ENCODE measurements at places on chromosomes 4 and X.
A peak's percentile ranks its signal among the peaks of the same experiment; 100 is the strongest.

DNA sequence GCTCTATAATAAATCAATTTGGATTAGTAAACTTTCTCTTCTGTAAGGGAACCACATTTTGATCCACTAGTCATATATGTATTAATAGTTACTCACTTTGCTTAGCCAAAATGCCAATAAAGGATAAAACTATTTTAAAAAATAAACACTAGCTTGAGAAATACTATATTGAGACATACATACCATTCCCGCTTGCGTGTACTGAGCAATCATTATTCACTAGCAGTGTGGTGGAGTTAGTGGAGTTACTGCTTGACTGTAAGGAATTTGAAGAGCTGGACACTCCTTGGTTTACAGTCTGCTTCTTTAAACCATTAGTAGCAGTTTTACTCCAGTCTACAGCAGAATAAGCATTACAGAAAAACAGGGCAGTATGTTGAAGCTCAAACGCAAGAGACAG, 10.8 kb upstream of the PHKA2 start:
- DNase-seq = no peak

GRCh38 chrX:38271154-38271716, 50.6 kb upstream of the SRPX start:
- DNase-seq = no peak

DNA sequence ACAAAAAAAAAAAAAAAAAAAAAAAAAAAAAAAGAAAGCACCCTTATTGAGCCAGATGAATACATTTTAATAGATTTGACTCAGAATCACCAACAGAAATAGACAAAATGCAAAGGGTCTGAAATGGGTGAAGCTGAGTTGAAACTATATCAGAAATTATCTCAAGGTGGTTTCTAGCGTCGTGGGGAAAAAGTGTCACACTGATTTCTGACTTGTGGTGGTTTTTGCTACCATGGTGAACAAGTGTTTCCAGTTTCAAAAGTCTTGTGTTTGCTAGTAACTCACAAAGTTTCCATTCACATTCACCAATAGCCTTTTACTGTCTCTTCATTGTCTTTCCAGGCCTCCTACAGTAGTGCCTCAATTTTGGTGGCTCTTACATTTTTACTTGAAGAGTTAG, 135.5 kb downstream of the ARHGAP24 start:
- no peak for DNase-seq

GRCh38 chrX:13001961-13002671, 27.2 kb downstream of the TMSB4X start:
- DNase-seq = peak; percentile 59

- no peak for DNase-seq
These were observed 167.8 kb upstream of the PCDH18 start for GRCh38 chr4:137700072-137700471.

GRCh38 chr4:80011636-80012236, 61.3 kb downstream of the ANTXR2 start:
- no peak for DNase-seq

- no peak for DNase-seq
These were observed 26.0 kb upstream of the MGST2 start for GRCh38 chr4:139639654-139640053.

GRCh38 chr4:17717301-17717700, 64.1 kb downstream of the FAM184B start:
- DNase-seq = no peak

GRCh38 chr4:172892300-172892699, 276.3 kb upstream of the GALNT7 start:
- no peak for DNase-seq

- DNase-seq = peak; percentile 75
These were observed 9.2 kb upstream of the FAM53A start for GRCh38 chr4:1693131-1693896.

GRCh38 chr4:30945586-30945985, 225.4 kb downstream of the PCDH7 start:
- DNase-seq = no peak

DNA sequence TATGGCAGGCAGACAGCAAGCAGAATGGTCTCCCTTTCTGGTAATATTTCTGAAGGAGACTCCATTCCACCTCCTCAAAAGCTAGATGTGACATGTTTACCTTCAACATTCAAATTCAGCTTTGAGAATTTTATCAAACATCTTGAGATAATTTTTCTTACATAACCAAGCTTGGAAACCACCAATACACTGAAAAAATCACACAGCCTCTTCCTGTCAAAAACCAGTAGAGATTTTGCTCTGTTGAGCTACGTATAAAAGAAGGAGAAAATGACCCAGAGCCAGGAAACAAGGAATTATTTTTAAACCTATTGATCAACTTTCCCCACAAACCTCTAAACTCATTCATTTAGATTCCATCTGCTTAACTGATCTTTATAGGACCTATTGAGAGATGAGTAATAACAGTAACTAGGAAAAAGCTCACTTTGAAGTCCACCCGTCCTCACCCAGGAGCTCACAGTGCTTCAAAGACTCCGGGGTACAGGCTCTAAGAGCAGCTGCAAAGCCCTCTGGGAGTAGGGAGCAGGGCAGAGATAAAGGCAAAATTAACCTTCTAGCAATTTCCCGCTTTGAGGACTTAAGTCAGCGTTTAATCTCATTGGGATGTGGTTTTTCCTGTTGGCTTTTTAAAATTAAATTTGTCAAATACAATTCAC, 318.2 kb upstream of the RASGEF1B start:
- DNase-seq = no peak

DNA sequence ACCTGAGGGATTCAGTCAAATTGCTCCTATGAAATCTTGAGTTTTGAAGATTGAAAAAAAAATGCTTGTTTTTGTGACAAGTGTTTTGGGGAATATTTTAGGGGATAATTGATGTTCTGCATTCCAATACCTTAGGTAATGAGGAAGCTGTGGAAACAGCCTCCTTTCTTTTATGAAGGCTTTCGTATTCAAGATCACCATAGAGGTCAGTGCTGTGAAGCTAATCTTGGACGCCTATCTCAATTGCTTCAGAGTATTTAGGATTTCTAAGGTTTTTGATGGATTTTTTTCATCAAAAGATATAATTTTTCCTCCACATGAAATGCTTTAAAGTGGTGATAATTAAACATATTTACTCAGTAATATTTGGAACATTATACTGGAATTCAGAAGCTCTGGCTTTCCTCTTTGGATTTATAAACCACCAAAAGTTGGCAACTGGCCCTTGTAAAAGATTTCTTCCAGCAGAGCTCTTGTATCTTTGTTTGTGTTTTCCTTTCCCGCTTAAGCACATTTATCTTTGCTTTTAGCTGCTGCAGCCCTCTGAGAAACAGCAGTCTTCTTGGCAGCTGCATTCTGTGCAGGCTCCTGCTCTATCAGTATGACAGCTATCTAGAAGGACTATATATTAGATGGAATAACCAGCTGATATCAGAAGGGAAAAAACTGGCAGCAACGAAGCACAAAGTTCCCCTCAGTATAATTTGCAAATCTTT, 63.7 kb downstream of the HMGB2 start:
- DNase-seq = no peak

GRCh38 chr4:174524242-174524641, 2.0 kb upstream of the HPGD start:
- DNase-seq = no peak

DNA sequence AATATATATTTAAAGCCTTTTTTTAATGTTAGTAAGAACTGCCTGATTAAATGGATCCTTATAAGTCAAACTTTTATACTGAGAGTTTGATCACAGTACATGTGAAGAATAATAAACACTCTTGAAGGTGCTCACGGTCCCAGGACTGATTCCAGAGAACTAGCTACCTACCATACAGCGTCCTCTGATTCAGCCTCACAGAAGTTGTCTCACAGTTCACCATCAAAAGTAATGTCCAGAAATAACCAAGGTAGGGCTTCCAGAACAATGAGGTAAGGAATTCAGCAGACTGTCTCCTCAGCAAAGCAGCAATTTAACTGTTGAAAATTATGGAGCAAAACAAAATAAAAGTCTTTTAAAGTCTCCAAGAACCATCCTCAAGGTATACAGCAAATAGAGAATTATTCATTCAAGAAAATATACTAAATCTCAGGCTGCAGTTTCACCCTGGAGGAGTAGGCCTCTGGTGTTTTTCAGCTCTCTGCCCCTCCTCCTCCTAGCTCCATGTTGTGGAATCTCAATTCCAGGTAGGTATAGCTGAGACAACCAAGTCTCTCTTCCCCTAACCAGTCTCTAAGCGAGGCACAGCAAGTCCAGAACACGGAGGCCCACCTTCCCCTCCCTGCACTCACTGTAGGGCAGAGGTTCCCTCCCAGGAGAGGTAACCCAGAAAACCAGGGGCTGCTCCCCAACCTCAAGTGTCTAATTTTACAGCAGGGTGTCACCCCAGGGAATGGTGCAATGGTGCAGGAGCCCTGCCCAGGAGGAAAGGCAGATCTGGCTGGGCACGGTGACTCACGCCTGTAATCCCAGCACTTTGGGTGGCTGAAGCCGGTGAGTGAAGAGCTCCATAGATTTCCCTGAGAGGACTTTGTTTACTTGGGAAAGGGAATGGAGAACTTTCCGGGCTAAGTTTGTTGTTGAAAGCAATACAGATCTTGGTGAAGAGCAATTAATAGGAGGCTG, 28.6 kb downstream of the FAM241A start:
- DNase-seq = no peak

DNA sequence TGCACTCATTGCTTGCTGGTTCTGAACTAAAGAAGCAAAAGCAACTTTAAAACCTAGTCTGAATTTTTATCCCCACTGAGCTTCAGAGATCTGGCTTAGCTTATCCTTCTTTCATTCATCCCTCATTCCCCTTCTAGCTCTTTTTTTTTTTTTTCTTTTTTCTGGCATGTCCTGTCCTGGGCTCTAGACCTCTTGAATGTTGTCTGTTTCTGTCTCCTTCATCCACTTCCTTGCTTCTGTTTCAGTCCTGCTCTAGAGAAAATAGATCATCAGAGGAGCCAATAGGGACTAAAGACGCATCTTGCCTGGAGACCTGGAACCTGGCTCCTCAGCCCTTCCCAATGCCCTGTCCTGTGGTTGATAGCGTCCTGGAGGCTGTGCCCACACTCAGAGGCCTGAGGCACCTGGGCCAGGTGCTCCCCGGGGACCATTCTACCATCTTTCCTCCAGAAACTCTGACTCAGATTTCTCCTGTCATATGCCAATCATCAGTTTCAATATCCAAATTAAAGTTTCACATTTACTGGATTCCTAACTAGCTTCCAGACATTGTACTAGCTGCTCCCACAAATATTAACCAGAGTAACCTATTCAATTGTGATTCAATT, 115.7 kb upstream of the GATB start:
- DNase-seq = no peak

DNA sequence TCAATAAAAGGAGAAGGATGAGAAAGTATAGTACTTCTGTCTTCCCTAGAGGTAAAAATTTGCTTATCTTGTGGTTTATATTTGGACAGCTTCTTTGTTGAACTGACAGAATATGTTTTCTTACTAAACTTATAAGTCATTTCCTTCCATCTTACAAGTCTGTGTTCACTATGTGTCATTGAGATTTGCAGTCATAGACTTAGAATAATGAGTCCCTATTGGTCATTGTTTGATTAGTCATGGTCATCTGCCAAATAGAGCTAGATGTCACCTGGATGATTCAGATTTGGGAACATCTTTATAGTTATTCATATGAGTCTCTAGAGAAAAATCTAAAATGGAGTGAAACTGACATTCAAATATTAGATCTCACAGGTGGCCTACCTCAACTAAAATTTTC, 51.5 kb downstream of the SPATA18 start:
- no peak for DNase-seq

GRCh38 chr4:95979961-95980876, 140.3 kb downstream of the PDHA2 start:
- no peak for DNase-seq

DNA sequence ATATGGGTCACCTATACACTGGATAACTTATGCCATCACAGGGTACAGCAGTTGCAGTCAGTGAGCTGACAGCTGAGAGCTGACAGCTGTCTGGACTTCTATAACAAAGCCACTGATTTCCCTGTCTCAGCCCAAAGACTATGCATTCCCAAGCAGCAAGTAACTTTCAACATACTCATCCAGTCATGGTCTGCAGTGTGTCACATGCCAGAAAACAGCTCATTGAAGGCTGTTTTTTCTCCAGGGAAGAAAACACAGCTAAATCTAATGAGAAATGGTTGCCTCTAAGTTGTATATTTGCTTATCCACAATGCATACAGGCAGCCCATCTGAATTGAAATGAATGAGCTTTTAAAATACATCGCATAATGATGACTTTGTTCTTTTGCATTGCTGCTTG, 6.3 kb downstream of the KIAA1210 start:
- DNase-seq = no peak

DNA sequence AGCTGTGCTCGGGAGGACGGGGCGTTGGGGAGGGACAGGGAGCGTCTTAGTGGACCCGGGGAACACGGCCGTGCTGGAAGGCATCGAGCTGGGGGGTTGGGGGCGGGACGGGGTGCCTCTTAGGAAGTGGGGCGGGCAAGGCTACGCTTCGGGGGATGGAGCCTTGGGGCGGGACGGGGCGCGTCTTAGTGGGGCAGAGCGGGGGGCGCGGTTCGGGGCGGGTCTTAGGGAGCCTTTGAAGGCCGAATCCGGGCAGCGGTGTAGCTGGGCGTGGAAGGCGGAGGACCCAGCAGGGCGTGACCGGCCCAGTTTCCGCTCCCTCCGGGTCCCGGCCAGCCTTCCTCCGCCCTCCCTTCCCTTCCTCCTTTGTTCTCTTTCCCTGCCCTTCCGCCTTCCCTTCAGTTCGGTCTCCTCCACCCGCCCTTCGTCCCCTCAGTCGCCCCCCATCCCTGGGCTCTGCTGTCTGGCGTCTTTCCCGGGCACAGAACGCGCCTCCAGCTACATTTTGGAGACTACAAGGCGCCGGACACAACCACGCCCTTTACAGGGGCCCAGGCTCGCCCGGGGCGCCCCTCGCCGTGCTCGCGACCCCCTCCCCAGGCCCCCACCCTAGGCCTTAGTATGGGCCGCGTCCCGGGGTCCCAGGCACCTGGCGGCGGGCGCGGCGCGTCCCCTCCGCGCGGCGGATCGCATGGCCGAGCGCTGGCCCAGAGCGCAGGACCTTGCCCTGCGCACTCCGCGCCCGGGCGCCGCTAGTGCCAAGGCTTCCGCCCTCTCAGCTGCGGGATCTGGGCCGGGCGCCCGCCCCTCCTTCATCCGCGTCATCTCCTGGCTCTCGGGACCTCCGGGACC, at the start of gene ARSD:
ARSD (minus strand) TSS at position 757 of the 852 bp plus-strand sequence; CDS start at position 693, 64 bp downstream.
- DNase-seq = peak; percentile 95

DNA sequence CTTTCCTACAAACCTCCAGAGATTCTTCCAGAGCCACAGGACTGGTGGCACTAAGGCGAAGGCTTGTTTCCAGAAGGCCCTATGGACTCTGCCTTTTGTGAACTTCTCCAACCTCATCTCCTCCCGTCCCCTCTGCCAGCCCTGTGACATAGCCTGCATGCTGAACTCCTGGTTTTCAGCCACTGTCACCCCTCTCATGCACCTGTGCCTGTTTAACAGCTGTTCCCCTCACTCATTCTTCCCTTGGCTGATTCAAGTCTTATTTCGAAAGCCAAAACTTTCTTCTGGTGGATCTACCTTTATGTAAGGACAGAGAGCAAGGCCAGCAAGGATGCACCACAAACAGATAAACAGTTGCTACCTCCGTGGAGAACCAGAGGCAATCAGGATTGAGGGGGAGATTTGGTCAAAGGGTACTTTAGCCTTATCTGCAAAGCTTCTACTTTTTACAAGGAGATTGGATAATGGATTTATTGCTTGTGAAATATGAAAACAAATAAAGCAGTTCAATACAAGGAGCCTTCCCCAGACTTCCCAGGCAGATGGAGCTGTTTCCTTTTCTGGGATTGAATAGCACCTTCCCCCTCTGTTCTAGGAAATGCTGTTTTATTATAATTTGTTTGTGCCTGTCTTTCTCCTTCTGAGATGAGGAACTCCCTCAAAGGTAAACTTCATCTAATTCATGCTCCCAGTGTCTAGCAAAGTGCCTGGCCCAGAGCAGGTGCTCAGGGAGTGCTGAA, 5.7 kb downstream of the CITED1 start:
- no peak for DNase-seq

GRCh38 chr4:8090312-8090711, 68.3 kb downstream of the ABLIM2 start:
- DNase-seq = no peak

All from CD14-positive monocyte (primary cell).